ENCODE measurements at places on chromosomes 1 and 21. TPM values are rescaled to one million over a fixed set of nuclear protein-coding genes. Genes with fewer than 3 reads are reported as not detected.

Gene RBM11
- not detected for polyA plus RNA-seq

Gene ARMH1
- polyA plus RNA-seq = 6.6 TPM

Gene CCDC181
- polyA plus RNA-seq = 1.2 TPM

Gene SV2A
- 22.7 TPM for polyA plus RNA-seq

Gene ZNHIT6
- polyA plus RNA-seq = 10.1 TPM

Gene MCOLN2
- polyA plus RNA-seq = not detected

Gene CA6
- not detected for polyA plus RNA-seq

Gene HSD3B2
- polyA plus RNA-seq = not detected

Measured in SK-N-SH (cell line).